ENCODE measurements at places on chromosomes 3 and 15.

- DNase-seq = no peak
Measured at GRCh38 chr3:193052354-193053045, 134.8 kb upstream of the MB21D2 start.

- DNase-seq = no peak
Measured at GRCh38 chr15:39511000-39511915, 69.6 kb upstream of the THBS1 start.

- no peak for DNase-seq
Measured at GRCh38 chr3:127012091-127012490, 29.2 kb downstream of the PLXNA1 start.

DNA sequence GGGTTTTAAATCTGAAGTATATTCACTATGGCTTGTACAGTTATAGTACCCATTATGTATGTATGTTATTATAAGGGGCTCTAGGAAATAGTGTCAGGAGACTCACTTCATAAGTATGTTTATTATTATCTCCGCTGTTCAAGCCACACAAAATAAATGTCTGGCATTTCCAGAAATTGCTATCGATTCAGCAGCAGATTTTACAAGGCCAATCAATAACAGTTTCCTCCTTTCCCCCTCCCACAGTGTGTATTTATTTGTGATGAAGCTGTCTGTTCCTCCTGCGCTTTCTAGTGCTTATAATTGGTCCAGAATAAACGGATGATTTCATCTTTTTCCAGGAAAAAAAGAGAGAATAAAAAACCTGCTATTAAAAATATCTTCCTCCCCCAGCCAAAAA lies 134.2 kb upstream of the LPP start:
- no peak for DNase-seq

DNA sequence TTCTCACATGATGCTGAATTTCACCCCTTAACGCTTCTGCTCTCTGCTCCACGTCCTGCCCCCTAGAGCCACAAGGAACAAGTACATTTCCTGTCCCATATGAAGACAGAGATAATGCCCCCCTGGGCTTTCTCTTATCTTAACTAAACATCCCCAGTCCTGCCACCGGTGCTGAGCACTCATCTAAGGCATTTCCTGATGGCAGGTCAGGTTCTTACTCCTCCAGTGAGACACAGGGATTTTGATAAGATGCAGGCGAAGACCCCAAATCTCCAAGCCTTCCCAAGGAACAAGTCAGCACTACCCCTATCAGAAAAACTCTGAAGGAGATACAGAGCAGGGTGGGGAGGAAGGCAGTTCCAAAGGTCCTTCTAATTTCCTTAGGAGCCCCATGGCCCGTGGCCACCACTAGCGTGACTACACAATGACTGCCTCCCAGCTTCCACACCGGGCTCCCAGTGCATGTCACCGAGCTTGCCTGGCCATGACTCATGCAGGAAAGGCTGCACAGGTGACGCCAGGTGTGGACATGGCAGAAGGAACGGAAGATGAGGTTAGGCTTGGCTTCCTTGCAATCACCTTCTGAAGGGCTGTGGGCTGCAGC lies 152.9 kb downstream of the XXYLT1 start:
- DNase-seq = no peak

- DNase-seq = no peak
Measured at GRCh38 chr3:192249516-192249915, 477.8 kb downstream of the FGF12 start.

DNA sequence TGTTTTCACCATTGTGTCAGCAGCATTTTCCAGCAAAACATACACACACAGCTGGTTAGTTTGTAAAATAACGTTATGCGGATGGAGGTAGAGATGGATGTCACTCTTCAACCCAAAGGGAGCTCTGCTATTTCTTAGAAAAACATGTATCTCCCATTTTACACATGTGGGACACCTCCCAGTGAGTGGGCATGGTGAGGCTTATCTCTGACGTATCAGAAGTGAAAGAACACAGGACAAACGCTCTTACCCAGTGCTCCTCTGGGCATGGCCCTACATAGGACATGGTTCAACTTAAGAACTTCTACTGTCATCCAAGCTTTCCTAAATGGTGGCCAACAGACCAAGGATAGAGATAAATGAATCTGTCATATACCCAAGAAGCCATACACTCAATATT lies 2.1 kb downstream of the FAM240A start:
- DNase-seq = no peak

DNA sequence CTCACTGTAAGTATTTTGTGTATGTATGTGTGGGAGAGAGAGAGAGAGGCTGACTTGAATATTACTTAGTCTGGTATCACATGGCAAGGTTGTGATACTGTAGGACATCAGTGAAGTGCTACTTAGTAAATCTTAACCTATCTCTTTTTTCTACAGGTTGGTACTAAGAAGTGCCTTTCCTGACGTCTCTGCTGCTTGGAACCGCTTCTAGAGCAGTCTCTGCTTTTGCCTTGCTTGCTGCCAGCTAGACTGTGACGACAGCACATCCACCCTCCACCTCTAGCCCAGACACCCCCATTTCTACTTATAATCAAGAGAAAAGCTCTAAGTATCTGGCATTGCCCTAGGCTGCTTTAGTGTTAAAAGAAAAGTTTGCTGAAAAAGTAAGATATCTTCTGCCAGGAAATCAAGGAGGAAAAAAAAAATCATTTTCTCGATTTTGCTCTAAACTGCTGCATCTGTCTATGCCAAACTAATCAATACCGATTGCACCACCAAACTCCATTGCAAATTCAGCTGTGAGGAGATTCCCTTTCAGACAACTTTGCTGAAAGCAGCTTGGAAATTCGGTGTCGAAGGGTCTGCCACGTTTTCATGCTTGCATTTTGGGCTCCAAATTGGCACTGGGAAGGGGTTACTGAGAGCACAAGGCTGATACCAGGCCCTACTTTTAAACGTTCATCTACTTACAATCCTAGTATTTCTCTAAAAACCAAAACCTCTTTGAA lies 30.7 kb downstream of the MBNL1 start:
- no peak for DNase-seq

DNA sequence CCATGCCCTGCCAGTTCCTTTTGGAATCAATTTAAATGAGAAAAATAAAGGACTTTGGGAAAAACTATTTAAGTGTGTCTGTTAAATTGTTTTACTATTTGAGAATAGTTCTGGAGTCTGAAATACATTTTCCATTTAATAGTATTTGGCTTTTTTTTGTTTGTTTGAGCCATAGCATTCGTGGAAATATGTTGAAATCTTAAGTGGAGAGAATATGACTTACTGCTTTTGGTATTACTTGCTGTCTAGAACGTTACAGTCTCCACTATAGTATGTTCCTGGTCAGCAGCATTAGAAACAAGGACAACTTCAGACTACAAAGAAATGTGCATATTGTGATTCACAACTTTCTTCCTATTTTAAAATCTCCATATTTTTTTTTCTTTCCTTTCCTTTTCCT lies 179.4 kb downstream of the GHSR start:
- no peak for DNase-seq
